Cardiac fibroblast (primary cell): ENCODE measurements at places on chromosomes 2 and 18.

DNA sequence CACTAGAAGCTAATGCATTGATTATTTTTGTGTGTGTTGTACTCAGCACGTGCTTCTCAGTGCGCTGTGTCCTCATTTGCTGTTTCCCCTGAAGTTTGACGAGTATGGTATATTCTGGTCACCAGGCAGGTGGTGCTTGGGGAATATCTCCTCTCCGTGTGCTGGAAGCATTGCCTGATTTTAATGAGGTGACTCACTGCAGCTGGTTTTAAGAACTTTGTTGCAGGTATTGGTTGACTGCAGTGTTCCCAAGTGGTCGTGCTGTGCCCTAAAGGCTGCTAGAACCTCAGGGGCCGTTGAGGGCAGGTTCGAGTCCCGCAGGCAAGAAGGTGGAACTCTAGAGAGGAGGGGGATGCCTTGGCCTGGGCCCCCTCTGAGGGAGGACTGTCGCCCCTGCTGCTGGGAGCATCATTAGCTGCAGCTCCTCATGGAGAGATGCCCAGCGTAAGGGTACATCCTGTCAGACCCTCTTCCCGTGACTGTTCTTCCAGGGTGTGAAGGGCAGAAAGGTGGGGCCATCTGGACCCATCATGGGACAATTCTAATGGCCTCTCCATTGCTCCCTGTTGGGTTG, 82.6 kb downstream of the AGAP1 start:
- no peak for DNase-seq

DNA sequence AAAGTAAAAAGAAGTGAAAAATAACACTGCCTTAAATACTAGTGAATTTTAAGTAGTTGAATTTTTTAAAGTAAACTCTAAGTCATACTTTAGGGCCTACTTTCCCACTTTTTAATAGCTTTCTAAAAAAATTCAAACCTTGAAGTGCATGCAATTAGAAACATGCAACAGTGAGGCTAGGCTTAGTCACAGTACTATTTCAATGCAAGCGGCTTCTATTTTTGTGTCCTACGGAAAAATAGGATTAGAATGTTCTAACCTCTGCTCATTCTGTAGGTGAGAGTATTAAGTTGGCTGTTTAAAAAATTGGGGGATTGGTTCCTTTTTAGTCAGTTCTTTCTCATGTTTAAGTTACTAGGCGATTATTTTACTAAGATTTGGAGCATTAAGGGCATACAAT, 39.1 kb upstream of the PSMD14 start:
- DNase-seq, result no peak

DNA sequence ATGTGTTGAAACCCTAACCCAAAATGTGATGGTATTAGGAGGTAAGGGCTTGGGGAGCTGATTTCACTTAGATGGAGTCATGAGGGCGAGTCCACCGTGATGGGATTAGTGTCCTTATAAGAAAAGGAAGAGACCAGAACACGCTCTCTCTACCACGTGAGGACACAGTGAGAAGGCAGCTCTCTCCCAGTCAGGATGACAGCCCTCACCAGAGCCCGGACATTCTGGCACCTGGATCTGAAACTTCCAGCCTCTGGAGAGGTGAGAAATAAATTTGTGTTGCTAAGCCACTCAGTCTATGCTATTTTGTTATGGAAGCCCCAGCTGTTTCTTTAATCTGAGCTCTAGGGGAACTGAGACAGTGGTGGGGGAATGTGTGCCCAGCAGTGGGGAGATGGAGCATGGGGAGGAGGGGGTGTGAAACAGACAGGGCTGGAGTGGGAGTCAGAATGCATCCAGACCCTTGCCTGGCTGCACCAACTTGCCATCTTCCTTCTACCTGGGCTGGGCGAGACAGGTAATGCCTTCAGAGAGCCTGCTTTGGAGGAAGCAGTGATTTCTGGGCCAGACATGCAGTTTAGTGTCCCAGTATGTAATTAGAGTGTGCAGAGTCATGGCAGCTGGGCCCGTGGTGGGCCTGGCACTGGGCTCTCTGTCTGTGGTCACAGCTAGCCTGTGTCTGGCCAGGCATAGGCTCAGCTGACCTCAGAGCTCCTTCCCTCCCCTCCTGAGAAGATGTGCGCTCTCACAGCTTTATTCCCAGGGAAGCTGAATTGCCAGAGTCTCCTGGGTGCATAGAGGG, 38.1 kb downstream of the RHOB start:
- no peak for DNase-seq

- DNase-seq, result no peak
Measured at GRCh38 chr2:98438190-98439133, 6.2 kb upstream of the INPP4A start.

GRCh38 chr2:36886664-36887063, 79.7 kb downstream of the STRN start:
- DNase-seq, result no peak

DNA sequence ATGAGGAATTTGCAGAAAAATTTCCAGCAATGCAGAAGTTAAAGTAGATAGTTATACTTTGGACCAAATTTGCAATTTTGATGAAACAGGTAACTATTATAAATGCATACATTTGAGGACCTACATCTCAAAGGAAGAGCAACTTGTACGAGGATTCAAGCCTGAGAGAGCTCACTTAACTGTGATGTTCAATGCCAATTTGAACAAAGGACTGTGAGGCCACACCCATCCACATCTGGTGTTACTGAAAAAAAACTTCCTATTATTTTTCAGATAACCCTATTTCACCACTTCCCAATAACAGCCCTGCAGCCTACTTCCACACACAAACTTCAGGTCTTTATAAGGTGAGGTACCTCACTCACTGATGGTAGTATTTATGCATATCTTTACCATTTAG, 203.5 kb upstream of the NABP1 start:
- DNase-seq, result no peak

- no peak for DNase-seq
Measured at GRCh38 chr2:84880395-84880644, 564 bp downstream of the TRABD2A start.

DNA sequence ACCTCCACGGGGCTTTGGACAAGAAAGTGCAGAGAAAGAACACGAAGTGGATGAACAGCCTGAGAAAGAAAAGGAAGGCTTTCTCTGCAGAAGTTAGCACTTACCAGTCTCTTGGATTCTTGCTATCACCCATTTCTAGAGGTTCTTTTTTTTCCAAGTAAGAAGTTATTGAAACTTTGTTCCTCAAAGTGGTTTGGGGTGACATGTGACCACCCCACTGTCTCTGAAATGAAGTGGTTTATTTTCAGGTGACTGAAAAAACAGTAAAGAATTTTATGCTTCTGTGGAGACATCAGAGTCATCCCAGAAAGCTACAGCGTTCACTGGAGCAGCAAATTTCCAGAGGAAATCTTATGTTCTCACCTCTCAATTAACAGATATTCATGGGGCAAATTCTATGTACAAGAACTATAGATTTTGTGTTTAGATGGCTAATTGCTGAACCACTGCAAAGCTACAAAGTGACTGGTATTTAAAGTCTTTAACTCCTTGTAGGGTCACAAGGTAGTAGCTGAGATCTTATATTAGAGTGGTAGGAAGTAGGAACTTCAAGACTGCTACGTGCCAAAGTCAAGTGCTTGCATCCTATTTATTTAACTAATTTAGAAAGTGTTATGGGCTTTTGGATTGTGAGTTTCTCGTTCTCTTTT, 267.5 kb downstream of the TGIF1 start:
- DNase-seq, result no peak

DNA sequence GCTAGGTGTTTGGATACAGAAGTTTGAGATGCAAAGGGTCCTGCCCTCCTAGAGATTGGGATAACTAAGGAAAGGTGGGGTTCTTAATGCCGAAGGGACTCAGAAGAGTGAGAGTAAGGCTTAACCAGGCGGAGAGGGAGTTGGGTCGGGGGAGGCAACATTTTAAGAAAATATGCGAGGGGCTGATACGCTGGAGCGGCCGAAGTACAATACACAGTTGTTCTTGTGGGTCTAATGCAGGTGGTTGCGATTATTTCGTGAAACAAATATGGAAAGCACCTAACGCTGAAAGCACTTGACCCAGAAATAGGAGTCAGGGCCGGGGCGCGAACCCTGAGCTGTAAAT, 344 bp upstream of the MRPL33 start:
- no peak for DNase-seq

- peak; percentile 70 for DNase-seq
Measured at GRCh38 chr2:28359222-28360057, 33.2 kb upstream of the FOSL2 start.

- no peak for DNase-seq
Measured at GRCh38 chr2:28348921-28349320, 43.7 kb upstream of the FOSL2 start.

GRCh38 chr2:196926562-196927375, at the start of gene PGAP1:
Gene PGAP1 (minus strand): TSS chr2:196926707. CDS start chr2:196926616, 91 bp downstream.
- DNase-seq, result peak; percentile 95

GRCh38 chr2:168137510-168138180, 109.8 kb downstream of the STK39 start:
- no peak for DNase-seq

- peak; percentile 29 for DNase-seq
Measured at GRCh38 chr2:196099916-196100315, 31.3 kb upstream of the DNAH7 start.

DNA sequence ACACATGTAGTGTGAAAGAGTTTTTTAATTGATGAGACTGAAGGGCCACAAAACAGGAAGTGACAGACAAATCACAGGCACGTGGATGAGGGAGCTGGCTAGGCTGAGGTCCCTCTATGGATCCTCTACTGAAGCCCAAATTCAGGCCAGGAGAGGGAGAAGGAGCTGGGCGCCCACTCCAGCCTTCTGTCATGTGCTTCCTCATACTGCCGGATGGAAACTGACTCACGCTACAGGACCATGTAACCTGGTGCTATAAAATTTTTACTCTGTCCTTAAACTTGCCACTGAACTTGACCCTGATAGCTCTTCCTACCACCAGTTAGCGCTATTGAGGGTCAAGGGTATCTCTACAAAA, 31.3 kb downstream of the PSTPIP2 start:
- DNase-seq, result no peak

DNA sequence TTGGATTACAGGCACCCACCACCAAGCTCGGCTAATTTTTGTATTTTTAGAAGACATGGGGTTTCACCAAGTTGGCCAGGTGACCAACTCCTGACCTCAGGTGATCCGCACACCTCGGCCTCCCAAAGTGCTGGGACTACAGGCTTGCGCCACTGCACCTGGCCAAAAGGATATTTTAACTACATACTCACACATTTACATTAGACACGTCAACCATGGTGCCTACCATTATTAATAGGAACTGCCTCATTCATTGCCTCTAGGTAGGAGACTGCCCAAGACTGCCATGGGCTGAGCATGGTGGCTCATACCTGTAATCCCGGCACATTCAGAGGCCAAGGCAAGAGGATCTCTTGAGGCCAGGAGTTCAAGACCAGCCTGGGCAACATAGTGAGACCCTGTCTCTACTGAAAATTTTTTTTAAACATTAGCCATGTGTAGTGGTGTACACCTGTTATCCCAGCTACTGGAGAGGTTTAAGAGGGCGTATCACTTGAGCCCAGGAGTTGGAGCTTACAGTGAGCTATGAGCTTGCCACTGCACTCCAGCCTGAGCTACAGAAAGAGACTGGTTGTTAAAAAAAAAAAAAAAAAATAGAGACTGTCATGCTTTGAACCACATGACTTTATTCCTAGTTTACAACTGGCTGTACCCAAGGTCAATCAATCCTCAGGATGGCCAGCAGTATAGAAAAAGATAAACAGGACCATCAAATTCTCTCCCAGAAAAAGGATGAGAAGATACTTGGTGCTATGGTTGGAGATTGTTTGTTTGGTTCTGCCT, 31.1 kb upstream of the EPC2 start:
- no peak for DNase-seq

DNA sequence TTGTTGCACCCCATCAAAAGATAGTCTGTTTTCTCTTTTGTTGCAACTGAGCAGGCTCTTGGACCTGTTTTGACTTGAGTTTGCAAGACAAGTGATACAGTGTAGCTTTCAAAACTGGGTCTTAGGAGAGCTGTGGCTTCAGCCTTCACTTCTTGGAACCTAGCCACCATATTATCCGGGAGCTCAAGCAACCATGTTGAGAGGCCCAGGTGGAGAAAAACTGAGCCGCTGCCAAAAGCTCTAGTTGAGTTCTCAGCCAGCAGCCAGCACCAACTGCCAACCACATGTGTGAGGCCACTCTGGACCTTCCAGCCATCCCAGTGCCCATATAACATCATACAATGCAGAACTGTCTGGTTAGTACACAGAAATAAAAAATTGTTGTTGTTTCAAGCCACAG, 5.4 kb downstream of the CACNB4 start:
- no peak for DNase-seq

DNA sequence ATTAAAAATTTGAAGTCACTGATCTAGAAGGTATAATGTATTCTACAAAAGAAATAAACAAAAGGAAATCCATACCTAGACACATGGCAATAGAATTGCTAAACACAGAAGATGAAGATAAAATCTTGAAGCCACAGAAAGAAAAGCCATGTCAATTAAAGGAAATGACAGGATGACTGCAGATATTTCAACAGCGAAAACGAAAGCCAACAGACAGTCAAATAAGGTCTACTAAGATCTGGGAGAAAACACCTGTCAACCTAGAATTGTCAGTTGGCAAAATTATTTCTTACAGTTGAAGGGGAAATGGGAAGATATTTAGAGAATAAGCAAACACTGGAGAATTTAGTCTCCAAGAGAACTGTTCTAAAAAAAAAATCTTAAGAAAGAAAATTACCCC, 39.2 kb downstream of the NETO1 start:
- no peak for DNase-seq

GRCh38 chr2:26780203-26780760, 5.6 kb upstream of the CENPA start:
- no peak for DNase-seq

DNA sequence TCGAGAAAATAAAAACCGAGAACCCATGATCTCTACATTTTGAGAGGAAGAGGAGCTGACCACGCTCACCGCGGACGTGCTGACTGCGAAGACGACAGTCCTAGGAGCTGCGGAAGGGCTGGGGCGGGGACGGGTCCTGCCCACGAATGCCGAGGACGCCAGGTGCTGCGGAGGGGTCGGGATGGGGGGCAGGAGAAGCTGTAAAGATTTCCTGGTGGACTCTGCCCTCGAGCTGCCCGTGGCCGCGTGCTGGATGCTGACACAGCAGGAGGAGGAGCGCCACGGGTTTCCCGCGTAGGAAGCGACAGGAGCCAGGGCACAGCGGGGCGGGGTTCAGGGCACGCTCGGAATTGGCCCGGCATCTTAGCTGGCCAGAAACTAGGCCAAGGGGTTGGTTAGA, 22.2 kb downstream of the ZSCAN30 start:
- no peak for DNase-seq

- no peak for DNase-seq
Measured at GRCh38 chr18:3578621-3579020, 128.6 kb downstream of the TGIF1 start.

DNA sequence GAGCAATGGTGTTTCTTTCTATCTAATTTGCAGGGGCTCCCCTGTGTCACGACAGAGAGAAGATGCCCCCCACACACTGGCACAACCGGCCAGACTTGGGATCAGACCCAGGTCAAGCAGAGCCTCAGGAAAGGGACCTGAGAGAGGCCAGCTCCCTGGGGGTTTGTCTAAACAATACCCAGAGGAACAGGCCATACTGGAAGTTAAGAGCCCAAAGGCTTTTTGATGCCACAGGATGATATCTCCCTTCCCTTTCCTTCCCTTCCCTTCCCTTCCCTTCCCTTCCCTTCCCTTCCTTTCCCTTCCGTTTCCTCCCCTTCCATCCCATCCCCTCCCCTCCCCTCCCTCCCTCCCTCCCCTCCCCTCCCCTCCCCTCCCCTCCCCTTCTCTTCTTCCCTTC, 139.2 kb downstream of the ARL4C start:
- no peak for DNase-seq

- peak; percentile 39 for DNase-seq
Measured at GRCh38 chr2:39851651-39852110, 72.6 kb upstream of the THUMPD2 start.

GRCh38 chr2:117128461-117128860, 686.0 kb upstream of the DDX18 start:
- no peak for DNase-seq
